Esophagus muscularis mucosa (tissue), 4 donors: ENCODE measurements at places on chromosomes 12 and 14. TPM values are rescaled to one million over a fixed set of nuclear protein-coding genes. Genes with fewer than 3 reads are reported as not detected.

RAB35 gene
- total RNA-seq, result 18.7 TPM

BICDL1 gene
- total RNA-seq, result 0.83 TPM

DNA sequence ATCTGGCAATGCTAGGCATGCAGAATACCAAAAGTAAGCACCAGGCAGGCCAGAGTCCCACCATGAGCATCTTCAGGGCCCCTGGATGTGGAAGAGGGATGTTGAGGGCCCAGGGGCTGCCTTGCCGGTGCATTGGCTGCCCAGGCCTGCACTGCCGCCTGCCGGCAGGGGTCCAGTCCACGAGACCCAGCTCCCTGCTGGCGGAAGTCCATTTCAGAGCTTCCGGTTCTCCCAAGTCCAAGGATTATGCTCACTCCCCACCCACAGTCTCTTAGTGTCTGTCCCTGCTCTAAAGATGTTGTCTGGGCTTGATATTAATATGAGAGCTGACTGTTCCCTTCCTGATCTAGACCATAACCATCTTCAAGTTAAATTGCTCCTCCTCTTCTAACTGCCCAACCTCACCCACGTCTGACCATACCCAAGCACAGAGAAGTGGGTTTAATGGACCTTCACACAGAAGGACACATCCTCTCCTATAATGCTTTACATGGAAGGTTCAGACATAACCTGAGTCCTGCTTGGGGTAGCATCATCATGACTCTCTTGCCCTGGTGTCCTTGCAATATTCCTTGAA lies 117.4 kb downstream of the DAD1 start:
- no peak for DNase-seq

- DNase-seq, result no peak
Measured at GRCh38 chr14:103563226-103563620, 463 bp downstream of the COA8 start.

- no peak for DNase-seq
Measured at GRCh38 chr14:74841230-74842207, 34.4 kb downstream of the PROX2 start.

- no peak for DNase-seq
Measured at GRCh38 chr12:91690531-91690930, 455.1 kb downstream of the BTG1 start.

DNA sequence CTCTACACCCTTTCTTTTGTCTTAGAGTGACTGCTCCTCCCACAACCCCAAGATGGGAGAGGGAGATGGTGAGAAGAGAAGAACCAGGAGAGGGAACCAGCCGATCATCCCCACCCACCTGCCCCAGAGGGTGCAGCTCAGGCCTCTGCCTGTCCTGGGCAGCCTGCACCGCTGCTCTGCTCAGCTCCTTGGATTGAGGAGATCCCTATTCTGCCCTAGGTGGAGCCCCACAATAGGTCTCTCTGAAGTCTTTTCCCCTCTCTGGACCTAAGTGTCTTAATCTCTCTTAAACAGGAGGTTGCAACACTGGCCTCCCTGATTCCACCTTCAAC lies 2.2 kb downstream of the ANKRD33 start:
- DNase-seq, result no peak

GRCh38 chr12:92034083-92034482 lies 111.6 kb downstream of the BTG1 start:
- no peak for DNase-seq
